ENCODE measurements at places on chromosomes 7 and 10.

GRCh38 chr10:127092916-127093315 lies 103.5 kb downstream of the INSYN2A start:
- DNase-seq: no peak

GRCh38 chr10:110456046-110456445 lies 41.7 kb upstream of the DUSP5 start:
- DNase-seq: no peak

DNA sequence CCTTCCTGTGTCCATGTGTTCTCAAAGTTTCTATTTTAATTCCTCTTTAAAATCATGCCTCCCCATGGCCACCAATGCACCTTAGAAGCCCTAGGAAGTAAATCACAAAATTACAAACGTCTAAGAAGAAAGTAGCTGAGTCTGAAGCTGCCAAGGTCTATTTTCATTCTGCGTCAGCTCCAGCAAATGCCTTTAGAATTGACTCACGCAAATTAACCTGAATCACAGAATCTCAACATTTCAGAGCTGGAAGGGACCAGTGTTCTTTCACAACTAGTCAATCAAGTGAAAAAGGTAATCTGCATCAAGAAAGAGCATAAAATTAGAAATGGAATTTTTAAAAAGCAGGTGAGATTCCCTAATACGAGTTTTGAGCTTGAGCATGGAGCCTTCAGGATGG lies 1017.6 kb downstream of the SORCS3 start:
- no peak for DNase-seq

- DNase-seq: no peak
Observed at GRCh38 chr10:88881320-88881719, 1.3 kb downstream of the STAMBPL1 start.

GRCh38 chr7:20244334-20245120 lies 27.3 kb upstream of the MACC1 start:
- DNase-seq: no peak

DNA sequence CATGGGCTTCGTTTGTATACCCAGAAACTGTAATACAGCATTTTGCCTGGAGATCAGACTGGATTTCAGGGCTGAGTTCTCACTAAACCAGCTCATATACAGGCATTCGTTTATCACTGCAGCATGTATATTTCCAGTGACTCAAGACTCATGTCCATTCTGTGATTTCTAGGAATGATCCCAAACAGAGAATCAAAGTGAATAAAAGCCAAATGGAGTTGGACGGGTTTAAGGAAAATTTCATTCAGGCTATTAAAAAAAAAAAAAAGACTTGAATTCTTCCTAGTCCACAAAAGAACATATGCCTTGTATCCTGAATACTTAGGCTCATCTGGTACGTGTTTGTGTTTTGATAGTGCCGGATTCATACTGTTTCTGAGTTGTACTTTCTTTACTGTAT lies 46.8 kb downstream of the TET1 start:
- peak; percentile 58 for DNase-seq

DNA sequence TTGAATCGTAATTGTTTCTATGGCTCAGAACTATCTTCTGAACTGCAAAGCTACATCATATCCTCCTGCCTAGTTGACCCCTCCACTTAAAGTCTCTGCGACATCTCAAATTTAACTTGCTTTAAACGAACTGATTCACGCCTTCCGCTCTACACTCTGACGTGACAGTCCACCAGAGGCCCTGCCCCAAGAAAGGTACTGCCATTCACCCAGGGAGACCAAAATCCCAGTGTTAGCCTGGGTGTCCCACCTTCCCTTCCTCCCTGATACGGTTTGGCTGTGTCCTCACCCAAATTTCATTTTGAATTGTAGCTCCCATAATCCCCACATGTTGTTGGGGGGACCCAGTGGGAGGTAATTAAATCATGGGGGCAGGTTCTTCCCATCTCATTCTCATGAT lies 90.8 kb downstream of the CPXM2 start:
- DNase-seq: no peak

DNA sequence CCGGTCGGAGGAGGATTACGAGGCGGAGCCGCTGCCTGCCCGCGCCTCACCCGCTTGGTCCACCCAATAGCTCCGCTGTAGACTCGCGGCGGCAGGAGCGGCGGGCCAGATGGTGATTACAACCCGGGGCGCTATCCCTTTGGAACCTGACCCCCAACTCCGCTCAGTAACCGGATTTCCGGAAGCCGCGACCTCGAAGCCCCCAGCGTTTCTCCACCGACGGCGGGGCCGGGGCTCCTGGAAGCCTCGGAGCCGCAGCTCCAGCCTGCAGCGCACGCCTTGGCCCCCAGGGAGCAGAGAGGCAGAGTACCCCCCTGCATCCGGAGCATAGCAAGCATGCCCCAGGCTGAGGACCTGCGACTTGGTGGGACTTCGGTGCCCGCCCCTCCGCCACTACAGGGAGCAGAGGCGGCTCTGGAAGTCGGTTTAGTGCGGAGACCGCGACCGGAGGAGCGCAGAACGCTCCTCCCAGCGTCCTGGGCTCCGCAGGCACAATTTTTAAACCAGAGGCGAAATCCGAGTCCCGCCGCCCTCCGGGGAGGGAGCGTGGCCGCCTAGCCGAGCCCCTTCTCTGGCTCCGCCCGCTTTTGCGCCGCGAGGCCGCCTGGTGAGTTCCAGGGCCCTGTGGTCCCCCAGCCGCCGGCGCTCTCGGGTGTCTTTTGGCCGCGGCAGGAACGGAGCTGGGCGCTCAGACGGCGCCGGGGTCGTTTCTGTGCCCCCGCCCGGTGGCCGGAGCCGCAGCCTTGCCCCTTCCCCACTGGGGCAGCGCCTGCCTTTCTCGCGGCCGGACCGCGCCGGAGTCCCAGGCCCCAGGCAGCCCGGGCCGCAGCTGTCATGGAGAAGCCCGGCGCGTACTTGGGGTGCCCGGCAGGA lies 28.2 kb upstream of the BMS1 start:
- DNase-seq: no peak

- DNase-seq: peak; percentile 52
Observed at GRCh38 chr10:32377458-32378259, 30.7 kb upstream of the EPC1 start.

- no peak for DNase-seq
Observed at GRCh38 chr7:103594186-103594585, 148.2 kb upstream of the SLC26A5 start.

DNA sequence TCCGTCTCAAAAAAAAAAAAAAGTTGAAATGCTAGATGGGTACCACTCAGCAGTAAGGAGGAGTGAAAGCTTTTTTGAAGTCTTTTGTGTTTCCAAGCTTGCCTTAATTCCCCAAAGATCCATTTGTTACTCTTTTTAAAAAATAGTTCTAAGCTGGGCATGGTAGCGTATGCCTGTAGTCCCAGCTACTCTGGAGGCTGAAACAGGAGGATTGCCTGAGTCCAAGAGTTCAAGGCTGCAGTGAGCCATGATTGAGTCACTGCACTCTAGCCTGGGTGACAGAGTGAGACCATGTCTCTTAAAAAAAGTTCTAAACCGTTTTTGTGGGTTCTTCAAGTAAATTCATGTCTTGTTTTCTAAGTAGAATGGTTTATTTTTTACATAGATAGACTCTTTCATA lies 5.3 kb downstream of the TBC1D12 start:
- no peak for DNase-seq

GRCh38 chr7:2010101-2010500 lies 222.6 kb downstream of the MAD1L1 start:
- no peak for DNase-seq

DNA sequence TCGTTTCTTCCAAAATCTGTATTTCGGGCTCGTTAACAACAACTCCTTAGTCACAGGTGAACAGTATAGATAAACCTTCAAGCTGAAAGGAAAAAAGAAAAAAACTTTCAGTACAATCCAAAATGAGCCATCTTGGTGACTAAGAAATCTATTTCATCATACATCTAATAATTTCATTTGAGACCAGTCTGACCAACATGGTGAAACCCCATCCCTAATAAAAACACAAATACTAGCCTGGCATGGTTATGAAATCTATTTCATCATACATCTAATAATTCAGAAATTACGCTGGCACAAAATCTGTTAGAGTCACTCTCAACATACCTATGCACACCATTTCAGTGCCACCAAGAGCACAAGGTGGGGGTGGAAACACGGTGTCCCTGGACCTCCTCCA lies 8.8 kb downstream of the DCLRE1C start:
- DNase-seq: no peak

- DNase-seq: no peak
Observed at GRCh38 chr10:4189281-4189680, 404.3 kb upstream of the KLF6 start.

All from fibroblast of skin of abdomen (primary cell).